GM23248 (cell line): ENCODE measurements at places on chromosomes 4 and X.

GRCh38 chr4:337932-338758, 531 bp downstream of the ZNF141 start:
- peak; percentile 68 for DNase-seq

GRCh38 chr4:184331268-184331995, 113.8 kb upstream of the ENPP6 start:
- no peak for DNase-seq

- no peak for DNase-seq
These were observed 81.4 kb downstream of the AMELX start for GRCh38 chrX:11374570-11374969.

GRCh38 chr4:101115887-101116286, 231.4 kb downstream of the PPP3CA start:
- DNase-seq, result no peak

GRCh38 chrX:137423241-137423640, 142.7 kb upstream of the ZIC3 start:
- DNase-seq, result no peak

DNA sequence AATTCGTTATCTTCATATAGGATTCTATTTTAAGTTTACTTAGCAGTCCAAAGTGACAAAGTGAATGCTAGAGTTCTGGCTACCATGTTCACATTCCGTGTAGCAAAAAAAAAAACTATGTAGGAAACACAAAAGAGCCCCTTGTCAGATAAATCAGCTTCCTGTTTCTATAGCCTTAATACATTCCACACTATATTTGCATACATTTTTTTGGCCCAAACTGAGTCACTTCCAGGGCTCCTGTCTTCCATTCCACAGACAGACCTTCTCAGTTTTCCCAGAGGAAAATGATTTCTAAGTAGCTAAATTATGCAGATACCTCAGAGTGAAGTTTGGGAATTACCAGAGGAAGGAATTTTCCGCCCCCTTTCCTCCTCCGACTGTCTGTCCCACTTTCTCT, 841.9 kb upstream of the HS3ST1 start:
- no peak for DNase-seq

- DNase-seq, result peak; percentile 8
These were observed 2.0 kb downstream of the ATP6AP2 start for GRCh38 chrX:40582811-40583210.

GRCh38 chr4:182169987-182170386, 73.2 kb upstream of the TENM3 start:
- no peak for DNase-seq

GRCh38 chrX:93875621-93876282, 201.7 kb downstream of the FAM133A start:
- no peak for DNase-seq

- DNase-seq, result peak; percentile 41
These were observed 92.0 kb upstream of the PRDX4 start for GRCh38 chrX:23575281-23575680.

GRCh38 chrX:143363419-143363818, 153.9 kb downstream of the SPANXN3 start:
- DNase-seq, result no peak

DNA sequence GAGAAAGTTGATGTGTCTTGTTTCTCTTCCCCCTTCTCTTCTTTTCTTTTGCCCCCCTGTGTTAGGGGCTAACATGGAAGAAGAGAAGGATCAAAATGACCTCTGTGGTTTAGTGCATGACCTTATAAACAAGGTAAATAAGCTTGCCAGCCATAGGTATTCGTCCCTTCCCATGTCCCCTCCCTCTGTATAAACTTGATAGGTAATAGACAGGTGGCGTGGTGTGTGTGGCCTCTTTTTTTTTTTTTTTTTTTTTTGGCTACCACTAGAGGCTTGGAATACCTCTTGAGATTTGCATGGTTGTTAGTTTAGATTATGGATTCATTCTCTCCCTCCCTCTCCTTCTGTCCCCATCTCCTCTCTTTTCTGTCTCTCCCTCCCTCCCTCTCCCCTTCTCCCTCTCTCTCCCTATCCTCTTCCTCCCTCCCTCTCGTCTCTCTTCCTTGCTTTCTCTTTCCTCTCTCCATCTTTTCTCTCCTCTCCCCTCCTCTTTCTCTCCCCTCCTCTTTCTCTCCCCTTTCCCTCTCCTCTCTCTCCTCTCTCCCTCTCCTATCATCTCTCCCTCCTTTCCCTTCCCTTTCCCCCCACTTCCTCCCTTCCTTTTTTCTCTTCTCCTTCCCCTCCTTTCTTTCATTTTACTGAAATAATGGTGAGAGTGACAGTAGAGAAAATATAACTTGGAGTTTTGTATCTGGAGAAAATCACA, 134.4 kb downstream of the AFF1 start:
- no peak for DNase-seq

DNA sequence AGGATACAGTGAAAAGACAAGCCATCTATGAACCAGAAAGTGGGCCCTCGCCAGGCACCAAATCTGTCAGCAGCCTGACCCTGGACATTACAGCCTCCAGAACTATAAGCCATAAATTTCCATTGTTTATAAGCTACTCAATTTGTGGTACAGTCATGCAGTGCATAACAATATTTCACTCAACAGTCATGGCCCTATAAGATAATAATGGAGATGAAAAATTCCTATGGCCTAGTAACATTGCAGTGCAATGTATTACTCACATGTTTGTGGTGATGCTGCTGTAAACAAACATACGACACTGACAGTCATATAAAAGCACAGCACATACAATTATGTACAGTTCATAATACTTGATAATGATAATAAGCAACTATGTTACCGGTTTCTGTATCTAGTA, 17.1 kb upstream of the TLR1 start:
- DNase-seq, result no peak

- DNase-seq, result no peak
These were observed 23.8 kb downstream of the TMEM131L start for GRCh38 chr4:153489856-153490558.

GRCh38 chr4:186719925-186720694, 3.5 kb downstream of the FAT1 start:
- peak; percentile 46 for DNase-seq

GRCh38 chr4:85979276-85979675, 380.6 kb downstream of the MAPK10 start:
- DNase-seq, result no peak

GRCh38 chr4:90121676-90122354, 5.4 kb upstream of the CCSER1 start:
- DNase-seq, result no peak

DNA sequence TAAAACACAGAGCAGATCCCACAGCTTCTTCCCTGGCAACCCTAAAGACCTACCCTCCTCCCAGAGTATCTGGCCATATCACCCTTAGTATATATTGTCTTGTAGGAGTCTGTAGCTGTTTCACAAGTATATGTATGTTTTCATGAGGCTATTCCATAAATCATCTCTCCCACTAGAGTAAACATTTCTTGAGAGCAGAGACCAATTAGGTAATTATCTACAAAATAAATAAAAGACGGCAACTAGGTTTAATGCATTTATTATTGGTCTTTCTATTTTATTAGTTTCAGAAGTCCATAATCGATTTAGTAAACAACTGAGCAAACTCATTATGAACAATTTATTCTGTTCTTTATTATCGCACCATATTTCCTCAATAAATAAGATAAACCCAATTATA, 7.0 kb downstream of the ACOT9 start:
- no peak for DNase-seq

DNA sequence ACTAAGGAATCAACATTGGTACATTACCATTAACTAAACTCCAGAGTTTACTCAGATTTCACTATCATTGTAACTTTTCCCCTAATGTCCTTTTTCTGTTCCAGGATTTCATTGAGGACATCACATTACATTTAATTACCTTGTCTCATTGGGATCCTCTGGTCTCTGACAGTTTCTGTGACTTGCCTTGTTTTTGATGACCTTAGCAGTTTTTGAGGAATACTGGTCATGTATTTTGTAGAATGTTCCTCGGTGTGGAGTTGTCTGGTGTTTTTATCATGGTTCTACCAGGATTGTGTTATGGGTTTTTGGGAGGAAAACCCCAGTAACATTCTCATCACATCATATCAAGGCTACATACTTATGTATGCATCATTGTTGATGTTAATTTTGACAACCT, 95.6 kb upstream of the TBC1D9 start:
- no peak for DNase-seq

- DNase-seq, result no peak
These were observed 17.7 kb downstream of the OGT start for GRCh38 chrX:71550578-71550977.

DNA sequence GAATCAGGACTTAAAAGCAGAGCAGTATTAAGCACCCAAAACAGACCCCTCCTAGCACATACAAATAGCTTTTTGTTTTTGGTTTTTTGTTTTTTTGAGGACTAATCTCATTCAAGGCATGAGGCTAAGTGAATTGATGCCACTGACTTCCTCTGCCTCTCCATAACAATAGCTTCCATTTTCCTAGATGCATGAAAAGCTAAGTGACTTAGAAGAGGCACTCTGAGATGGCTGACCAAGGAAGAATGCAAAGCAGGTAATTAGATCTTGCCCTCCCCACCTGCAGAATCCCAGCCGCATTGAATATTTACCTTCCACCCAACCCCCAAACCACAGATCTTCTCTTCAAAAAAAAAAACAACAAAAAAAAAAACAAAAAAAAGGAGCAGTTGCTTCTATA, 7.4 kb upstream of the KDR start:
- no peak for DNase-seq

- DNase-seq, result no peak
These were observed 2.4 kb downstream of the SYP start for GRCh38 chrX:49197543-49198087.

- DNase-seq, result no peak
These were observed 147.8 kb upstream of the KLF3 start for GRCh38 chr4:38516190-38516589.

DNA sequence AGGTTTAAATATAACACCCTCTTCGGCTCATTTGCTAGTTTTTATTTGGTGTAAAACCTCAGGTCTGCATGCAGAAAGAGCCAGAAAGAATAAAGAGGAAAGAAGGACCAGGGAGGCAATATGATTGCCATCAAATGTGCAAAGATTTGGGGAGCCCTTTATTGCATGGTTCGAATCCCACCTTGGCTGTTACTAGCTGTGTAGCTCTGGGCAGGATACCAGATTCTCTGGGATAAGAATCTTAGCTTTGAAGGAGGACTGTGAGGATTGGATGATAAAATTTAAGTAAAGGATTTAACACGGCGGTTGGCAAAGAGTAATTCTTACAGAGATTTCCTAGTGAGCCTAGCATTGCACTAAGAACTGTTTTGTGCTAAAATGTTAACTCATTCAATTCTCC, 510.2 kb upstream of the LCORL start:
- DNase-seq, result no peak

DNA sequence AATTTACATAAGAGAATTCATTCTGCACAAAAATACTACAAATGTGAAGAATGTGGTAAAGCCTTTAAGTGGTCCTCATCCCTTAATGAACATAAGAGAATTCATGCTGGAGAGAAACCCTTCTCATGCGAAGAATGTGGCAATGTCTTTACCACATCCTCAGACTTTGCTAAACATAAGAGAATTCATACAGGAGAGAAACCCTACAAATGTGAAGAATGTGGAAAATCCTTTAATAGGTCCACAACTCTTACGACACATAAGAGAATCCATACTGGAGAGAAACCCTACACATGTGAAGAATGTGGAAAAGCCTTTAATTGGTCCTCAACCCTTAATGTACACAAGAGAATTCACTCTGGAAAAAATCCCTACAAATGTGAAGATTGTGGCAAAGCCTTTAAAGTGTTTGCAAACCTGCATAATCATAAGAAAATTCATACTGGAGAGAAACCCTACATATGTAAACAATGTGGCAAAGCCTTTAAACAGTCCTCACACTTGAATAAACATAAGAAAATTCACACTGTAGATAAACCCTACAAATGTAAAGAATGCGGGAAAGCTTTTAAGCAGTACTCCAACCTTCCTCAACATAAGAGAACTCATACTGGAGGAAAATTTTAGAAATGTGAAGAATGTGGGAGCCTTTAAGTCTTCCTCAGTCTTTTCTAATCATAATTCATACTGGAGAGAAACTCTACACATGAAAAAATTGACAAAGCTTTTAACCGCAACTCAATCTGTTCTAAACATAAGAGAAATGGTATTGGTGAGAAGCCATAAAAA, 37.4 kb downstream of the ZNF718 start:
- DNase-seq, result peak; percentile 0
